ENCODE measurements at places on chromosomes 3 and 15. TPM values are rescaled to one million over a fixed set of nuclear protein-coding genes. Genes with fewer than 3 reads are reported as not detected.

SAMD7 gene
- not detected for polyA plus RNA-seq

MESP2 gene
- not detected for polyA plus RNA-seq

OCA2 gene
- polyA plus RNA-seq, result 5.9 TPM

LRRC34 gene
- 1.2 TPM for polyA plus RNA-seq

GRCh38 chr15:100941536-100941935, 22.4 kb downstream of the LRRK1 start:
- DNase-seq, result no peak

DNA sequence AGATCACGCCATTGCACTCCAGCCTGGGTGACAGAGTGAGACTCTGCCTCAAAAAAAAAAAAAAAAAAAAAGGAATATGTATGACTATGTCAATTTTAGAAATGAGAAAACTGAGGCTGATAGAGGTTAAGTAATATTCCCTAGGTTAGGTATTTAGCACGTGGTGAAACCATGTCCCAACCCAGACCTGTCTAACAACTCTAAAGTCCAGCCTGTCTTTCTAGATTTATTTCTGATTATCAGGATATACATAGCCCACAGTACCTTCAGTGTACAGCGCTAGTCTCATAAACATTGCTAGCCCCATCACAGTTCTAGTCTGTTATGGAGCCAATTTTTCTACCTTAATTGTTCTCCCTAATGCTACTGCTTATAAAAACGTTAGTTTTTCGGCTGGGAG, 88.4 kb upstream of the RAP2B start:
- no peak for DNase-seq

DNA sequence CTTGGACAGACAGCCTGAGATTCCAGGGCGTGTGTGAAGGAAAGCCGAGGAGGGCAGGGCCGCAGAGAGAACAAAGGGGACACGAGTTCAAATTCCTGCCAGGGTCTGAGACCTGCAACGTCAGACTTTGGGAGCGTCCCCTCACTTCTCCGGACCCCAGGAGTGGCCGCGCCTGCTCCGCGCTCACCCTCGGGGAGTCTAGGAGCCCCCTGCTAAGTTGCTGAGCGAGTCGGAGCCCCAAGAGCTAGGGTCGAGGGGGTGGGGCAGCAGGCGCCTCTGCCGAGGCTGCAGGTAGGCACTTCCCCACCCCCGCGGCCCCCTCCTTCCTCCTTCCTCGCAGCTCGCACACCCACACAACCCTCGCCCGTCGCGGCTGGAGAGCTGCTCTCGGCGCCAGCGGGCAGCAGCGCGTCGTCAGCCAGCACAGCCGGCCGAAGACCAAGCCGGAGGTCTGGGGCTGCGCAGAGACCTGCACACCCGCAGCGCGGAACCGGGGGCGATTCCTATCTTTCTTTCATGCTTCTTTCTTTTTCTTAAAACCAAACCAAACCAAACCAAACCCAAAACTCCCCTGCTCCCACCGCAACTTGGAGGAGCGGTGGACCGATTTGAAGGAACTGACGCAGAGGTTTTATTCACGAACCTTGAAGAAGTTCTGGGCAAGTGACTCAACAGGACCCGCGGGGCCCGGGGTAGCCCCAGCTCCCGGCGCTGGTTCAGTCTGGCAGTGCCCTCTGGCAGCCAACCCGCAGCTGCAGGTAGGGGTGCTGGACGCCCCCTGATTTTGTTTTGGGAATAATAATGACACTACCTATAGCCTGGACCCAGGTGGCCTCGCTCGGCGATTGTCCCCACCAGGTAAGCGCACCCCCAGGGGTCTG, at the start of gene ANKRD34C:
Gene ANKRD34C, plus strand, starts transcription at position 352 of the 881 bp plus-strand sequence. CDS start 10,563 bp downstream, outside the sequence.
- DNase-seq, result no peak

GRCh38 chr3:150020527-150020926, 49.8 kb upstream of the PFN2 start:
- DNase-seq, result no peak

DNA sequence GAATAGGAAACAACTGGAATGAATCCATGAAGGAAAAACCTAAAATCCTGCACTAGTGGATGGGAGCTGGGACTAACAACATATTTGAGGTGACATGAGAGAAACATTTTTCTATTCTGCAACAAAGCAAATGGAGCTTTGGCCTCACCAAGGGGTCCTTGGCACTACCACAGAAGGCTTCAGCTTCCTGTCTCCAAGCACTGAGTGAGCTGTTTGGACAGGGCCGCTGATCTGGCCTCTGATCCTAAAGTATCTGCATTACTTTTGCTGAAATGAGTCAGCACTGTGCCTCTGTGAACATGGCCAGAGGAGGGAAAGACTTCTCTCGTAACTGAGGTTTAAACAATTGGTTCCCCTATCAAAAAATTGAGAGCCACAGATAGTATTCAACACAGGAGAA, 9.0 kb downstream of the ARPP21 start:
- no peak for DNase-seq

DNA sequence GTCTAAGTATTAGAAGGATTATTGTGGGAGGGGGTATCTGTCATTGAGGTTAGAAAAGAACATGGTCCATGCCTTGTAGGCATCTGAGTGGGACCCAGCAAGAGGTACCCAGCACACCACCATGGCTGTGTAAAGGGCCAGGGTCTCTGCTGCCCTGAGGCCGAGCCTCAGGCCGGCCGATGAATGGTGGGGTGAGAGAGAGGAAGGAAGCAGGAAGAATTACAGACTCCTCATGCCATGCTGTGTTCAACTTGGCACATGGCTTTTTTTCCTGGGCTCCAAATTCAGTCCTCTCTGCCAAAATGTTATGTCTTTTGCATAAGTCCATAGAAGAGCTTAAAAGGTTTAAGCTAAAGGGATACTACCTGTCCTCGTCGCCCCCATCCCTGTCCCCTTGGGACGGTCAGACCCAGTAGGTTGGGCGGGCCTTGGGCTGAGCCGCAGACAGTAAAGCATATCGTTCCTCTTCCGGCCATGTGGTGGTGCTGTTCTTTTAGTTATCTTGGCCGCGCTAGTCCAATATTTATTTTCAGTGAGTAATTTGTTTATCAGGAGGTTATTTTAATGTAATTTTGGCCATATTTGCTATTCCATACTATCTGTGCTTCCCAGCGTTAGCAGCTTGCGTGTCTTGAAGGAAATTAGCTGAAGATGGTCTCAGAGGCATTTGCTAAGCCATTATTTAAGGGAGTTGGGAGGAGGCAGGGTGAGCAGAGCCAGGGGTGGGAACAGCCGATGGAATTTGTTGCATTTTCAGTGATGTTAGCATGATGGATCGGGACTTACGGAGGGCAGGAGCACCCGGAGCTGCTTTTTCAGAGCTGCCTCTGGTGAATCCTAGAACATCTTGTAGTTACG, 152.4 kb downstream of the AGBL1 start:
- peak; percentile 51 for DNase-seq

GRCh38 chr15:92941668-92942067, 41.5 kb downstream of the CHD2 start:
- no peak for DNase-seq

GRCh38 chr3:133948131-133948810, 52.6 kb upstream of the RAB6B start:
- DNase-seq, result no peak

DNA sequence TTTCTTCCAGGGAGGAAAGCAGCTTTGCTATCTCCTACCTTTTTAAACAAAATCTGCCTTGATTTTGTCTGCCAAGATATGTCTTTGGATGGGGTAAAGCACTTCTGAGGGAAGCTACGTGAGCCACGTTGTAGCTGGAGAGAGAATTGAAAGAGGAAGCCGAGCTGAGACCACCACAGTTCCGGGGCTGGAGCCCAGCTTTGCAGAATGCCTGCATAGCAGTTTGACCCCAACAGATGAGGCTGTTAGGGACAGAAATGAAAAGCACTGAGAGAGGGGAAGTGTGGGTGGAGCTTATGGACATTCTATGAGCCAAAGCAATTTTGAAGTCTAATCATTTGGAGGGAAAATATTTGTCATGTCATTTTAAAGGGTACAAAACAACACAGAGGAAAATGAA, 45.4 kb downstream of the LIPC start:
- no peak for DNase-seq

Measured in small intestine (tissue), 16 donors.